ENCODE measurements at places on chromosomes 3 and 15.

DNA sequence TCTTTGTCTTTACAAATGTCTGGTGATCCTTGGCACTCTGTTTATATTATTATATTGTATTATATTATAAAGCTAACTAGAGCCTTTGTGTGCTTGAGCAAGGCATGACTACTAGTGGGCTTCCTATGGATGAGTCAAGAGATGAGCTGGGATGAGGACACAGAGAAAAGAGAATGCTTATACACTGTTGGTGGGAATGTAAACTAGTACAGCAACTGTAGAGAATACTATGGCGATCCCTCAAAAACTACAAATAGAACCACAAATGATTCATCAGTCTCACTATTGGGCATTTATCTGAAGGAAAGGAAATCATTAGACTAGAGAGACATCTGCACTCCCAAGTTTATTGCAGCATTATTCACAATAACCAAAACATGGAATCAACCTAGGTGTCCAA is 40.8 kb upstream of the MED12L start:
- no peak for DNase-seq

- no peak for DNase-seq
These were observed at the start of gene ISLR2 for GRCh38 chr15:74130155-74130848. Gene ISLR2, plus strand, starts transcription at chr15:74130586. Its CDS starts 2,169 bp downstream, at chr15:74132755.

DNA sequence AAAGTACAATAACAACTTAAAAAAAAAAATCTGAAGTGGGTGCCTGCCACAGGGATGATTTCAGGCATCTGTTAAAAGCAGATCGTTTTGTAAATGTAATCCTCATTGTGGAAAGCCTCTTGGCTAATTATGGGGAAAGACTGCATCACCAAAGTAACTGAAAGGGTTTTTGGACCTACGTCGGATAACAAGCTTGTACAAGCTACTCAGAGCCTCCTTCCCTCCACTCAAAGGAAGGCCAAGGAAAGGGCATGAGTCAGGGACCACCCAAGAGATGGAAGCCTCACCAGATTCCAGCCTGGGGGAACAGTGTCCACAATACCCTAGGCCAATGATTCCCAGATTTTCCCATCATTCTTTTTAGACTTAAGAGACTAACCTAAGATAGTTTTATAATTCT is 84.3 kb downstream of the ATP1B3 start:
- DNase-seq = no peak

DNA sequence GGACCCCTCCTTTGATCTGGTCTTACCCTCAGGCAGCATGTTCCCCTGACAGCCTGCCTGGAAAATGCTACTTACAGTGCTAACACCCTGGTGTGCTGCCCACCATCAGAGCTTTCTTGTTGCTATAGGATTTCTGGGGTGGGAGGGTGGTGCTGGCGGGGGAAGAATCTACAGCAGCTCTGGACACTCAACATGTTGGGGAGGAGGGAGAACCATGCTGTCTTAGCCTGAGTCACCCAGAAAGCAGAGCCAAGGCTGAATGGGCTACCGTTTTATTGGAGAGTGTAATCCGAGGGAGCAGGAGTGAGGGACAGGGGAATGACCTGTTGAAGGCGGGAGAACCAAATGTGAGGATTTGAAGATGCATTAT is 45.6 kb downstream of the MFSD1 start:
- DNase-seq = no peak

DNA sequence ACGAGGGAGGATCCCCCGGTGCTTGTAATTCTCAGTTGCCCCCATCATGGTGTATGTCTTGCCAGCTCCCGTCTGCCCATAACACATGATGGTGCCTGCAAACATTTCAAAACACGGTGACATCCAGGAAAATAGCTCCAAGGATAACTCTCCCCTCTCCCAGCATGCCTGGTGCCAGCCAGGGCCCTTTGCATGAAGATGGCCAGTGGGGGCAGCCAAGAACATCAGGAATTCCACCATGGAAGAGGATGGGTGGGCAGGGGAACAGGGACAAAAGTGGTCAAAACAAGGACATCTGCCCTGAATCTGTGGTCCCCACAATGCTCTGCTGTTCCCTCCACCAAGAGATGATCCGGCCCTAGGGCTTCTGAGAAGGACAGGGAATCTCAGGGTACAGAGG is 9.0 kb downstream of the KIF9 start:
- DNase-seq = no peak

GRCh38 chr15:58058729-58059128 is 6.8 kb downstream of the ALDH1A2 start:
- no peak for DNase-seq

DNA sequence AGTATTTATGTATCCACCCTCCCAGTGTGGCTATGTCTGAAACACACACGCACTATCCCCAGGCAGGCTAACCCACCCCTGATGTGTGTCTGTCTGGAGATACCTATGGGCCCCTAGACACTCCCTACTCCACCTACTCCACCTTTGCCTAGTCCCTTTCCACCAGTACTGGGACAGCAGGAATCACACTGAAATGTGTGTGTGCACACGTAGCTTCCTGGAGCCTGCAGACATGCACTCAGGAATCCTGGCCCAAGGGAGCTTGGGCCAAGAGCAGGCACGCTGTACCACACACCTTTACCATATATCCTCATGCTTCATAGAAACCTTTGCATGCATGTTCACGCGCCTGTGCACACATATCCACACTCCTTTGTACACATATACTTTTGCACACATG is 6.9 kb upstream of the PTH1R start:
- DNase-seq = no peak

GRCh38 chr3:194691481-194692283 is 6.0 kb downstream of the FAM43A start:
- no peak for DNase-seq

DNA sequence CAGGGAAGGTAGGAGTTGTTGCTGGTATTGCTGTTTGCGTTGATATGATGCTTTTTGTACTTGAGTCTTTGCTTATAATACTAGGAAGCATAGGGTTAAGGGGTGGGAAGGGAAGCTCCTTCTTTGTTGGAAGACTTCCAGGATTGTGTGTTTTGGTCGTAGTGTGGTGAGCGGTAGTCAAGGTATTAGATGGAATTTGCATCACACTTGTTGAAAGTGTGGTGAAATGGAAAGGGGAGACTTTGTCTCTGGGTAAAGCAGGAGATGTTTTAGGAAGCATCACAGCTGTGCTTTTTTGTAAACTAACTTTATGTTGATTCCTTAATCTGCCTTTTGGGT is 14.9 kb downstream of the IGSF10 start:
- DNase-seq = no peak

DNA sequence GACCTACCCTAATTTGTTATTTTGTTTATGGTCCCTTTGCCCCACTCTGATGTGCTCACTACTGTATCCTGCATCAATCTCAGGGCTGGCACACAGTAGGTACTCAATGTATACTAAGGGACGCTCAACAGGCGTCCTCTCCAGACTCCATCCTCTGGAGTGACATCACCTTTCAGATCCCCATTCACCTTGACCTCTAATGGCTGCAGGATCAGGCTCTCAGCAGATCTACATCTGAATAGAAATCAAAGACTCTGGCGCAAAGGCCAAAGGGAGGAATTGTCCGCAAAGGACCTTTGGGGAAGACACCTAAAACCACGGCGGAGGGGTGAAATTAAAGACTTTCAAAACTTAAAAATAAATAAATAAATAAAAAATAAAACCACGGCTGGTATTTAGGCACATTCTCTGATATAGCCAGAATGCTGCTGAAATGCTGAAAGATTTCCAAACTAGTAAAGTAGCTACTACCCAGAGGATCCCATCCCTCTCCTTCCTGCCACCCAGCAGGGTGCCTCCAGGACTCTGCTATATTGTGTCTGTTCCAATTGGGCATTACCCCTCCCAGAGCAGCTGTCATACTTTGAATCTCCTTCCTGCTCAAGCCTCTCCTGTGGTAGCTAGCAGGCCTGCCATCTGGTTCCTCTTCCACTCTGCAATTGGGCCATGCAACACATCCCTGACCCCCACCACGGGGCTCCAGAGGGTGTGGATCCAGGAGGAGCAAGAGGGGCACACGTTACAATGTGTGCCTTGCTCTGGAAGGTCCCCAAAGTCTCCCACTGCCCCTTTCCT is 6.1 kb downstream of the SHF start:
- no peak for DNase-seq

GRCh38 chr3:177557548-177557947 is 360.3 kb upstream of the TBL1XR1 start:
- DNase-seq = no peak

GRCh38 chr3:69649120-69650065 is 89.9 kb upstream of the MITF start:
- DNase-seq = no peak

GRCh38 chr3:148896062-148896461 is 31.0 kb downstream of the CPA3 start:
- DNase-seq = no peak

GRCh38 chr3:126051741-126052140 is 32.2 kb downstream of the SLC41A3 start:
- DNase-seq = no peak

DNA sequence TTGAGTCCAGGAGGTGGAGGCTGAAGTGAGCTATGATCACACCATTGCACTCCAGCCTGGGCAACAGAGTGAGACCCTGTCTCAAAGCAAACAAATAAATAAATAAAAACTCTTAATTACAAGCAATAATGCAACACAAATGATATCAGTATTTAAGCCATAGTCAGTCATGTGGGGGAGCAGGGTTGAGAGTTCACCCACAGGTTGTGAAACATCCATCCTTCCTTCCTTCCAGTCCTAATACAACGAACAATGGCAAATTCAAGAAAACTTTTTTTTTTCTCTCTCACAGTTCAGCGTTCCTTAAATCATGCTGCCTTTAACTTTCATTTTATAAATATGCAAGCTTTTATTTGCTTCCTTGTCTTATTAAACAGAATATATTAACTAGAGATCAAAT is 24.1 kb downstream of the ZNF592 start:
- no peak for DNase-seq

DNA sequence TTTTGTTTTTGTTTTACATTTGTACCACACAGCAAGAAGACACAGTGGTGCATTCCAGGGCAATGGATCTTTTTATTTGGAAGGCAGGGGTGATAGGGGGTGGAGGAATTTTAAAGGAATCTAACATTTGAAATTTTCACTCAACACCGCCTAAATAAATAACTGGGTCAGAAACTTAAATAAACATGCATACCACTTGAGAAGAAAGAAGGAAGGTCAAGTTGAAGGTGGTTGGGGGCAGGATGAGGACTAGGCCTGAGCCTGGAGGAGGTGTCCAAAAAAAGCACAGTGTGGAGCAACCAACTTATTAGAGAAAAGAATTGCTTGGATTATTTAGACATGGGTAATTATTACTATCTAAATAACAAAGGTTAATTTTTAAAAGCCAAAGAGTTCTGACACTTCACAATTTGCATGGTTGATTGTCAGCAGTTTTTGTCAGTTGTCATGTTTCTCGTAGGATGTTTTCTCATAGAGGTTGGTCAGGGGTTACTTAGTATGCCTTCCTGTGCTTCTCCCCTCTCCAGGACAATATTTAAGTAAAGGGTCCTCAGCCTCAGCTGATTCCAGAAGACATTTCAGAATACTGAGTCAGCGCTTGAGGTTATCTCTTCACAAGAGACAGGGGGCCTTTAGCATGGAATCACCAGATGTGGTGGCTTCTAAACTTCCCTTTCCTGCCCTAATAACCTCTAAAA is 173.7 kb upstream of the SLC2A2 start:
- DNase-seq = no peak

- DNase-seq = peak; percentile 9
These were observed 90.2 kb downstream of the ANP32A start for GRCh38 chr15:68730471-68730919.

GRCh38 chr3:111714305-111714704 is 119.2 kb upstream of the ZBED2 start:
- DNase-seq = no peak

All from stimulated activated CD4-positive, alpha-beta T cell treated with anti-CD3 and anti-CD28 coated beads, Interleukin-1b, Interleukin-23, amount 100 ng/mL, for 4 hours (primary cell).